ENCODE measurements at places on chromosomes 3 and 15.

GRCh38 chr3:40173227-40173721, 136.2 kb upstream of the EIF1B start:
- DNase-seq = peak; percentile 71

DNA sequence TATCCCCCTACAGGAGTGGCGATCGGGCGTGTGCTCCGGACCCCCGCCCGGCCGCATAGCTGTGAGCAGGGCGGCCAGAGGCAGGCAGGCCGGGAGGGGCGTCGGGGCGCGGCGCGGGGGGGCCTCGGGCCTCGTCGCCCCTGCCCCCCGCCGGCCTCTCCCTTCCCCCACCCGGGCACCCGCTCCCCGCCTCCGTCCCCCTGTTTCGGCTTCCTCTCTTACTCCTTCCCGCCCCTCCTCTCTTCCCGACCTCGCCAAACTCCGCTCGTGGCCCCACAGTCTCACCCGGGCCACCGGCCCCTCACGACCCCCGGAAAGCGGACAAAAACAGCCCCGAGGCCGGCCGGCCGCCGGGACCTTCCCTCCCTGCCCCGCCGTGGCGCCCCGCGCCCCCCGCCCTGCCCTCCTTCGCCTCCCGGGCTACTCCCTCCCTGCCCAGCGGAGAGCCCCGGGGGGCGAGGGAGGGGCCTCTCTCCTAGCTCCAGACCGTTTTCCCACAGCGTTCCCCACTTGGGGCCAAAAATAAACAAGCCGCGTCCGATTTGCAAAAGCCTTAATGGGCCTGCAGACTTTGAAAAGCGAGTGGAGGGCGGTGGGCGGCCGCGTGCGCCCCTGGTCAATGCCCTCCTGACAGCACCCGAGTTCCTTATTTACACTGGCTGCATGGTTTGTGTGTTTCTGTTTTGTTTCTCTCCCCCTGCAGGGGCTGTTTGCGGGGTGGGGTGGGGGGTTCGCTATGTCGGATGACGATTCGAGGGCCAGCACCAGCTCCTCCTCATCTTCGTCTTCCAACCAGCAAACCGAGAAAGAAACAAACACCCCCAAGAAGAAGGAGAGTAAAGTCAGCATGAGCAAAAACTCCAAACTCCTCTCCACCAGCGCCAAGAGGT, 1.0 kb downstream of the UBE2E1 start:
- DNase-seq = peak; percentile 24

GRCh38 chr3:71575433-71575832, 8.1 kb downstream of the FOXP1 start:
- no peak for DNase-seq

DNA sequence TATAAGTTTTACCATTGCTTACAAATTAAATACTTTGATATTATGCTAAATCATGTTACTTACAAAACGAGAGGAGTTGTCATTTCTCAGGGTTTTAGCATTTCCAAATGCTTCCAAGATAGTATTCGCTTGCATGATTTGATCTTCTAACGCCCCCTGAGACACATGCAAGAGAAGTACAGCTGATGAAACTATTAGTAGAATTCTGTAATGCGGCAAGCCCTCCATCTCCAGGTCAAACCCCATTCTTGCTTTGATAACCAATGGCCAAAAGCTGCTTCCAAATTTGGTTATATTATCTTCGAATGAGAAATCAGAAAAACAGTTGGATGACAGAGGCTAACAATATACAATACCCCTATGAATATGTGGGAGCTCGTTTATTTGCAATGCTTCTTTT, 14.7 kb downstream of the MYH15 start:
- no peak for DNase-seq

GRCh38 chr3:132210476-132211346, 106.5 kb upstream of the ACP3 start:
- DNase-seq = no peak

DNA sequence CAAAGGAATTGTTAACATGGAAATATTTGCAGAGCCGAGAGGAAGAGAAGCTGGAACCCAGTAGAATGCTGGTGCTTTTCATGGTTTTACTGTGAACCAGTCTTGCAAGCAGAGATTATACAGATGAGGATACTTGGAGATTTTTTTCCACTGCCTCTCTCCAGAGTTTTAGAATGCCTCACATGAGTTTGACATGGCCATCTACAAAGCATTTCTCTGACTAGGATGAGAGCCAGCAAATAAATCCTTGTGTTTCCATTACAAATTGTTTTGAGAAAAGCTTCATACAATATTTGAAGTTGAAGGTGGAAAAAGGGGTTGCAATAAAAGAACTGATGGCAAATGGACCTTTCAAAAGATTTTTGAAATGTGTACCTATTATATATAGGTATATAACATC, 45.0 kb upstream of the GAP43 start:
- no peak for DNase-seq

DNA sequence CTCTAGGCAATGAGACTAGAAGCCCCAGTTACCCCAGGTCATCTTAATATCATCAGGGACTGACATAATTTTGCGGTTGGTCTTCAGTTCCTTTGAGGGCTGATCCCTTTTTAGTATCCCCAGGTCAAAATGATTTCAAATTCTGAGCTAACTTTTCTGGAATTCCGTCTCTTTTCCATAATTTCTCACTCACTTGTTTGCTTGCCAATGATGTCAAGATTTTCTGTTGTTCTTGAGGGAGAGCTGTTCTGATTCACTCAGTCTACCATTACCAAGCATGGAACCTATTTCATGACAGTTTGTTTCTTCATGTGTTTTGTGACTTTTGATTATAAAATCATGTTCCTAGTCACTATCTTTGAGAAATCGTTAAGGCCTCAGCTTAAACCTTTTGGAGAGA, 190.5 kb upstream of the LYSMD4 start:
- no peak for DNase-seq

DNA sequence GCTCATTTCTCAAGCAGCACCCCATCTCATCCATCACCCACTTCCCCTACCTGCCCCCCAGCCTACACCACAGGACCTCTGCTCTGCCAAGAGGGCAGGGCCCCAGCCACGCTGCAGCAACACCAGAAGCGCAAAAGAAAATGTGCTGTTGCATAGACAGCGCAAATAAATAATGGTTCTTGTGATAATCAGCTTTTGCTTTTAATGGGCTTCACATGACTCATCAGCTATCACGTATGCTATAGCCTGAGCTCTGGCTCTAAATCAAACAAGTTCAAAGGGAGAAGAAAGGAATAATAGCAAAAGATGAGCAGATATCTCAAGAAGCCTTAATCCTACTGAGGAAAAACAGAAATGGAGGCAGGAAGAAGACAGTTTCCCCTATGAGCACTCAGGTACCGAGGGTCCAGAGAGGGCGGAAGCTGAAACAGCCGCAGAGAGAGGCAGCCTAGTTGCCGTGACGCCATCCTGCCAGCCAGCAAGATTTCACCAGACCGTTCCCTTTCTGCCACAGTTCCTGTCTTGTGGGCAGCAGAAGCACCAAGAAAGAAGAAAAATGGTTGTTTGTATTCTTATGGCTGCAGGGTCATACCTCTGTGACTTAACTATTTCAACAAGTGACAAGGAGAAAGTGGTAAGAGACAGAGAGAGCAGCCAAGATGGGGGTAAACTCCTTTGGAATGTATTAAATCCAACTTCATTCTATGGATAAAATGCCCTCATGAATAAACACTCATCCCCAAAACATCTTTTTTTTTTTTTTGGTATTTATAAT, 22.0 kb downstream of the RAB27A start:
- DNase-seq = peak; percentile 2

DNA sequence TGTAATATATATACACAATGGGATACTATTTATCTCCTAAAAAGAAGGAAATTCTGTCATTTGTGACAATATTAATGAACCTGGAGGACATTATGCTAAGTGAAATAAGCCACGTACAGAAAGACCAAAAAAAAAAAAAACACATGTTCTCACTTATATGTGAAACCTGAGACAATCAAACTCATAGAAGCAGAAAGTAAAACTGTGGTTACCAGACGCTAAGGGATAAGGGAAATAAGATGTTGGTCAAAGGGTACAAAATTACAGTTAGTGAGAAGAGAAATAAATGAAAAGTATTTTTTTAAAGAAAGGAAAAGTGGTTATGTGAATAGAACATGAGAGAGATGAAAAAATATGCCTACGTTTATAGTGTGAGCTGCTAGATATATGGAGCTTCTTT, 101.1 kb downstream of the CPNE4 start:
- no peak for DNase-seq

DNA sequence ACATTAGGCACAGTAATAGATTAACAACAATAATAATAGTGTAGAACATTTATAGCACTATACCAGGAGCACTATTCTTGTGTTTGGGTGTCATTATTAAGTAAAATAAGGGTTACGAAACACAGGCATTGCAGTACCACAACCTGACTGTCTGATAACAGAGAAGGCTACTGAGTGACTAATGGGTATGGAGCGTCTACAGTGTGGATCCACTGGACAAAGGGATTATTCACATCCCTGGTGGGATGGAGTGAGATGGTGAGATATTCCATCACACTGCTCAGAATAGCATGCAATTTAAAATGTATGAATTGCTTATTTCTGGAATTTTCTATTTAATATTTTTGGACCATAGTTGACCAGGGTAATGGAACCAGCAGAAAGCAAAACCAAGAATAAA, 18.2 kb downstream of the MINDY4B start:
- no peak for DNase-seq

DNA sequence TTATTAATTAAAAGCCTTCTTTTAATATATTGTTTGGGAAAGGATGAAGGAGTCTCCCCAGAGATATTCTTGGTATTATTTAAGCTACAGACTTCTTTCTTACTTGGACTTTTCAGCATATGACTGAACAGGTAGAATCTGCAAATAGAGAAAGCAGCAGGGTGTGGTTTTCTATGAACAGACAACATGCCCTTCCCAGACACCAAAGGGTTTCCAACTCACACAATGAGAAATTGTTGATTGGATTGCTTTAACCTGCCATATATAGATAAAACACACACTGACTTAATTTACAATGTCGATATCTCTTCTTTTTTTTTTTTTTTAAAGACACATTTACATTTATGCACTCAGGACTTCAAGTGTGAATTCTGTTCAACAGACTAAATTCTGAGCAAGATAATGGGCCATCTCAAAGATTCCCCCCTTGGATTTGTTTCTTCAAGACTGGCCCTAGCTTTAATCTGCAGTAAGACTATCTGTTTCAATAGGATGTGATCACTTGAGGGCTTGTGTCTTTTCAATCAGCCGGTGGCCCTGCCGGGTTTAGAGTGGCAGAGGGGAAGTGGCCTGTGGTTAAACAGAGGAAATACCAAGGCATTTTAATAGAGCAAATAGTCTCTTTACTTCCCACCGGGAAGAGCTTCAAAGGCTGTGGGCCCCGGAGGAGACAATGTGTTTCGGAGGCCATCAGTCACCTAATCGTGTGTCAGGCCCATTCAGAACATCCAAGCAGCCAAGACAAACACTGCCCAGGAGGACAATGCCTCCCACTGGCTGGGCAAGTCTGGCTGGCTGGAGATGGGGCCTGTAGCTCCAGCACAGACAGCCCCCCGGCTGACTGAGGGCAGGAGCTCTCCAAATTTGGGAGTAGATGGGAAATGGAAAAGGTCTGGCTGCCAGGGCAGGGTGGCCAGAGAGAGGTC, 6.1 kb downstream of the IL17RD start:
- DNase-seq = no peak

GRCh38 chr3:95460274-95460673, 1354.1 kb upstream of the EPHA6 start:
- no peak for DNase-seq

- DNase-seq = no peak
Observed at GRCh38 chr15:31391687-31392671, 65.3 kb downstream of the KLF13 start.

DNA sequence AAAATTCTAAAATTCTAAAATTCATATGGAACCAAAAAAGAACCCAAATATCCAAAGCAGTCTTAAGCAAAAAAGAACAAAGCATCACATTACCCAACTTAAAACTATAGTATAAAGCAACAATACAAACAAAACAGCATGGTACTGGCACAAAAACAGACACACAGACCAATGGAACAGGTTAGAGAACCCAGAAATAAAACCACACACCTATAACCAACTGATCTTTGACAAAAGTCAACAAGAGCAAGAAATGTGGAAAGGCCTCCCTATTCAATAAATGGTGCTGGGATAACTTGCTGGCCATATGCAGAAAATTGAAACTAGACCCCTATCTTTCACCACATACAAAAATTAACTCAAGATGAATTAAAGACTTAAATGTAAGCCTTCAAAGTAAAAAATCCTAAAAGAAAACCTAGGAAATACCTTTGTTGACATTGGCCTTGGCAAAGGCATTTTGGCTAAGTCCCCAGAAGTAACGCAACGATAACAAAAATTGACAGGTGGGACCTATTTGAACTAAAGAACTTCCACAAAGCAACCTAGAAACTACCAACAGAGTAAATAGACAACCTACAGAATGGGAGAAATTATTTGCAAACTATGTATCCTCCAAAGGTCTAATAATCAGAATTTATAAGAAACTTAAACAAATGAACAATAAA, 56.9 kb downstream of the TTBK2 start:
- no peak for DNase-seq

- no peak for DNase-seq
Observed at GRCh38 chr3:186213946-186214345, 105.1 kb upstream of the ETV5 start.

- DNase-seq = no peak
Observed at GRCh38 chr3:53196575-53197407, 35.8 kb downstream of the PRKCD start.

DNA sequence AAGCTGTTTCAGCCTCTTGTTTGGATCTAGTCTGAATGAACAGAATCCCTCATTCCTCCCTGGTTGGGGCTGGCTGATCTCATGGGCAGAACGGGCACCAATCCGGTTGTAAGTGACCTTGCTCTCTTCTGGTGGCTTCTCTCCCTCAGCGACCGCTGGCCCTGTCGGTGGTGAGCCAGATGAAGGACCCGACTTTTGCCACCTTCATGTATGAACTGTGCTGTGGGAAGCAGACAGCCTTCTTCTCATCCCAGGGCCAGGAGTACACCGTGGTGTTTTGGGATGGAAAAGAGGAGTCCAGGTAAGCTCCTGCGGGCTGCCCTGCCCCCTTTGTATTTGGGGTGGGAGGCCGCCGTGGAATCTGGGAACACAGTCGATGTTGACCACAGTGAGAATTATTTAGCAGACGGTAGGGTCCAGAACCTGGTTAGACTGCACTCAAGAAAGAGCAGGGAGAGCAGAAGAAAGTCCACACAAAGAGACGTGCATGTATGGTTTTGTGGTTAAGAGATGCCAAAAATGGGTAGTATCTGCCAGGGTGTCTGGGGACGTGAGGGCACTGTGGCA, 138.8 kb downstream of the LRRK1 start:
- DNase-seq = no peak

Measured in hippocampal formation (tissue), 2 donors.